ENCODE measurements at places on chromosomes 2 and 18.

DNA sequence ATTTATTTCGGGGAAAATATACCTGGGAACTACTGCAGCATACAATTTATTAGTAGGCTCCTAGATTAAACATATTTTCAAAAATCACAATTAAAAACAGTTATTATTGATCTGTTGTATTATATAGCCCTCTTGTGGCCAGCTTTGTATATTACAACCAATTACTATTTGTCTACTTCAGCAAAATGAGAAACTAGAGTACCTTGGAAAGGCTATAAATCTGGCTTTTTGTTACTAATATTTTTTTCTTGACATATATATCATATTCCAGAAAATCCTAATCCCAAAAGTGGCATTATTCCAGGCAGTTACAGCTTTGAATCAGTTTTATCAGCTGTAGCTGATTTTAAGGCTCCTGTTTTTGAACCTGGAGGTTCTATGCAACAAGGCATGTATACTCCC lies 101.2 kb downstream of the UBR3 start:
- peak; percentile 26 for DNase-seq

- DNase-seq: no peak
Measured at GRCh38 chr2:129004485-129004884, 685.8 kb upstream of the HS6ST1 start.

GRCh38 chr2:48251437-48252148 lies 278.4 kb upstream of the STON1 start:
- DNase-seq: no peak

GRCh38 chr18:37443325-37444055 lies 122.1 kb downstream of the CELF4 start:
- no peak for DNase-seq

- no peak for DNase-seq
Measured at GRCh38 chr2:36741188-36741837, 44.8 kb downstream of the VIT start.

DNA sequence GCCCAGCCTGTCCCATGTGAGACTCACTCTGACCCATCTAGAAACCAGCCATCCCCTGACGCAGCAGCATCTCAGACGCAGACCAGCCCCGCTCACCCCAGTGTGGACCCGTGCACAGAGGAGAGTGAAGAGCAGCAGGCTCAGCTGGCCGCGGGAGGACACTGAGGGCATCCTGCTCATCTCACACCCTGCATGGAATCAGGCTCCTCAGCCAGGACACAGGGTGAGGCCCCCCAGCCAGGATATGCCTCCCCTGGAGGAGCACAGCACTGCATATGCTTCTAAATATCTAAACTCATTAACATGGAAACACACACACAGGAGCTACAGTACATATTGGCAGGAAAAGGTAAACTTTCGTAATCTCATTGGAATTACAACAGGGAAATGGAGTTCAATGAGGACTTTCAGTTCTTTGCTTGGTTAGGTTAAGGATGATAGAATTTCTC lies 34.4 kb downstream of the NEMP2 start:
- DNase-seq: no peak

DNA sequence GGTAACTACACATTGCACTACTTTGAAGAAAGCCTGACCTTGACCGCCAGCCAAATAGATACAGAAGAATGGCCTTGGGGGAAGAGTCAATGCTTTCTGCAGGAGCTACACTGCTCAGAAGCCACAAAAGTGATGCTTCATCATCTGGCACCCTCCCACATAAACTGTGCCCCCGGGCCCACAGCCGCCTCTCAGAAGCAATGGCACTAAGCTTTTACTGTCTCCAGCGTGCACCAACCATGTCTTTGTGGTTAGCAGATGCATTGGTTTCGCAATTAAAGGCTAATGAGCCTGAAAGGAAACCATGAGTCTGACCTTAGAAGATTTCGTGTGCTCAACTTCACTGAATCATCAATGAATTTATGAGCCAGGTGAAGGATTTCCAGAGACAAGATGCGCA lies 209.4 kb upstream of the TRIB2 start:
- DNase-seq: peak; percentile 47

DNA sequence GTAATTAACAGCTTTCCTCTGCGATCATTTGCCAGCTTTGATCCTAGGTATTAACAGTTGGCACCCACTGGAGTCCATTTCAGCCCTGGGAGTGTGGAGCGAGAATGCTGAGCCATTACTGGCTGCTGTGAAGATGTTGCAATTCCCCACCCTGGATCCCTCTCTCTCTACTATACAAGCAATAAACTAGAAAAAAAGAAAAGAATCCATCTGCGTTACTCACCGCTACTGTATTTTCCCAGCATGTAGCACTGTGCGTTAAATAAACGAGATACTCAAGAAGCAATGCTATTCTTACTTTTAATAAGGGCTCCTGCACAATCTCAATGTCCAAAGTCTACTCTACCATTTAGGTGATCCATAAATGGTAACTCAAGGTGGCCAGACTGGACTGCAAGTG lies 8.5 kb downstream of the RTTN start:
- DNase-seq: no peak

Data from stromal cell of bone marrow (primary cell).